ENCODE measurements at places on chromosomes 16 and 17. TPM values are rescaled to one million over a fixed set of nuclear protein-coding genes. Genes with fewer than 3 reads are reported as not detected.

- no peak for DNase-seq
Measured at GRCh38 chr16:54177052-54177861, 109.3 kb downstream of the IRX3 start.

- DNase-seq, result peak; percentile 74
Measured at GRCh38 chr17:27466743-27467375, 10.6 kb downstream of the KSR1 start.

The CNGB1 gene
- total RNA-seq, result not detected

GRCh38 chr16:676913-677312, 1.4 kb downstream of the RHBDL1 start:
- DNase-seq, result no peak

GRCh38 chr16:265711-266110, 10.0 kb downstream of the RGS11 start:
- DNase-seq, result no peak

The KCNAB3 gene
- 9.9 TPM for total RNA-seq

Measured in activated T-helper 1 cell treated with anti-CD3 and anti-CD28 coated beads, Interleukin-12 subunit alpha, Interleukin-12 subunit beta, Interleukin-2, Interleukin-4 antibody, amounts not matched to agents 30 ng/mL and 10 ng/mL and 1 ng/mL, durations not matched to agents 14 hours and 24 hours and 36 hours (primary cell).